ENCODE measurements at places on chromosomes 1 and 21. TPM values are rescaled to one million over a fixed set of nuclear protein-coding genes. Genes with fewer than 3 reads are reported as not detected.

DNA sequence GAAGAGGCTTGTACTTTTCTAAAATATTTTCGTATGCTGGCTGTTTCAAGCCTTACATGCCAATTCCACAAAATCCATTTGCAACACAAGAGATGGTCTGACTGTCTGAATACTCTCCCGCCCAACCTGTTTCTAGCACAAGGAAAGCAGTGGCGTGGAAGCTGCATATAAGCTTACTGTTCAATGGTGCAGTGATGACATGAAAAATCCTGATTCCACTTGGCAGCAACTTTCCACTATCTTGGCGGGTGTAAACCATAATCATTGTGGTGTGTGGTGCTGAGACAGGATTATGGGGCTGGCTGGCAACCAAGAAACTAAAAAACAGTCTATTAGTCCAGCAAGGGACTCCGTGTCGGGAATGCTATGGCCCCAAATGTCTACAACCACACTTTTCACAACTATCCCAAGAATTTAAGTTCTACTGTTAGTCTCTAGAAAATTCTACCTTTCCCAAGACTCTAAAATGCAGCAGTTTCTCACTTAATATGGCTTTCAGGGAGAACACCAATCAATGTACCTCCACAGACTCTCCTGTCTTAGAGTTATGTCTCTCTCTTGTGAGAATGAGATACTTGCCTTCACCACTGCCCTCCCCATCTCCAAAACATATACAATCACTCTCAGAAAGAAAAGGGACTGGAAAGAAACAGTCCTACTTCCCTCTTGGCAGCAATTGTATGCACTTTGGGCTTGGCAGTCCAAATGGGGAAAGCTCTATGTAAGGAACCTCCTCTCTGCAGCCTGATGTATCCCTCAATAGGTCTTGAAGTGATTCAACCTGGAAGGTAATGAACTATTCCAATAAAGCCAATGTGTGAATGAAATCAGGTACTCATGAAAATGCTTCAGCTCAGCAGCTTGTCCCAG is 9.5 kb downstream of the COLGALT2 start:
- peaks cover 29% of the 10 kb centered on the region for H3K4me1 ChIP-seq
- no peak for DNase-seq

DNA sequence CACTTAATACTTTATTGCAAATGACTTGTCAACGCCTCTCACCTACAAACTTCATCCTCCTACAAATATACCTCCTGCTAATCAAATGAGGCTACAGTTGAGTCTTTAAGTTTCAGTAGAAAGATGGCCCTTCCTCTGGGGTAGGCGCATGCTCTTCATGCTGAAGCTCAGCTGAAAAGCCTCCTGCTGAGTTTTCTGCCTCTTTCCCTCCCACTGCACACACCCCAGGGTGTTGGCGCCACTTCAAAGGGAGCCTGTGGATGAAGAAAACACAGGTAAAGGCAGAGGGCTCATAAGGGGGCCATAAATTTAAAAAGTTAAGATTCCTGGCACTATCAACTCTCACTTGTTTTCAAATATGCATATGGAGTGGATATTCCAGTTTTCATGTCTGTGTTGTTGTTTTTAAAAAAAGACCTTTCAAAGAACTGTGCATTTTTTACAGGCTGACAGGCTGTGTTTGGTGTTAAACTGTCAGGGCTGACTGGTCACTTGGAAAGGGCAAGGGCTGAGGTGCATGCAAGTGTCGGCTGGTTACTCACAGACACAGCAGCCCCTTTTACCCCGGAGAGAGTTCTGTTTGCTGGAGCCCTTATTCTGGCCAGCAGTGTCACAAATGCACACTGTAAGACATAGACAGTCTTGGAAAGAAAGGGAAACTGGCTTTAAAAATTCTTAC is 42.9 kb upstream of the LGALS8 start:
- no peak for DNase-seq
- no peaks in the 10 kb centered on the region for H3K27me3 ChIP-seq
- H3K4me1 ChIP-seq = peaks cover 9% of the 10 kb centered on the region
- H3K27ac ChIP-seq = peak overlapping the region; percentile 93

The ADAMTS1 gene
- 34.9 TPM for total RNA-seq

The PARK7 gene
- total RNA-seq = 206 TPM

DNA sequence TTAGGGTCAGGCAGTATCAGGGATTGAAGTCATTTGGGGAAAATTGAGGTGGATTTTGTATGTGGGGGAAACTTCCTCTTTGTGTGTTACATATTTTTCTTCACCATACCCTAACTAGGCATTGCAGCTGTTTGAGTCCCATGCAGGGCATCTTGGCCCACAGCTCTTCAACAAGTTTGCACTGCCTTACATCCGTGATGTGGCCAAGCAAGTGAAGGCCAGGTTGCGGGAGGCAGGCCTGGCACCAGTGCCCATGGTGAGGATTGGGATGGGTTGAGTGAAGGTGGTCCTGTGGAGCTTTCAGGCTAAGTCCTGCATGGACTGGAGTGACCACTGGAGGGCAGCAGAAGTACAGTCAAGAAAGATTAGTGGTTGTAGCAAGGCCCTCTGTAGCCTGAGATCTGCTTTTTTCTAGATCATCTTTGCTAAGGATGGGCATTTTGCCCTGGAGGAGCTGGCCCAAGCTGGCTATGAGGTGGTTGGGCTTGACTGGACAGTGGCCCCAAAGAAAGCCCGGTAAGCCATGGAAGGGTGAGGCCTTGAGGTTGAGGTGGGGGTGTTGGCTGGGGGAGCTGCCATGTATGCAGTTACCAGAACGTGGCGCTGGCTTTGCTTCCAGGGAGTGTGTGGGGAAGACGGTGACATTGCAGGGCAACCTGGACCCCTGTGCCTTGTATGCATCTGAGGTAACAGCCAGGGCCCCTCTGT is 2.4 kb downstream of the UROD start:
- H3K4me1 ChIP-seq = peaks cover 26% of the 10 kb centered on the region
- peaks cover 6% of the 10 kb centered on the region for H3K36me3 ChIP-seq
- peak overlapping the region; percentile 87 for H3K4me3 ChIP-seq
- peak overlapping the region; percentile 81 for H3K27ac ChIP-seq
- no peaks in the 10 kb centered on the region for H3K27me3 ChIP-seq

- no peaks in the 10 kb centered on the region for H3K4me1 ChIP-seq
- H3K36me3 ChIP-seq = no peaks in the 10 kb centered on the region
Observed at GRCh38 chr21:27545754-27546349, 579.0 kb upstream of the ADAMTS5 start.

GRCh38 chr21:39472786-39473185 is 21.0 kb downstream of the SH3BGR start:
- H3K4me1 ChIP-seq = no peaks in the 10 kb centered on the region
- no peaks in the 10 kb centered on the region for H3K27me3 ChIP-seq
- no peak overlapping the region for H3K4me3 ChIP-seq
- no peak overlapping the region for H3K27ac ChIP-seq
- H3K36me3 ChIP-seq = no peaks in the 10 kb centered on the region
- no peak for DNase-seq

All from type B pancreatic cell (in vitro differentiated cells).